ENCODE measurements at places on chromosomes 12 and 14.

DNA sequence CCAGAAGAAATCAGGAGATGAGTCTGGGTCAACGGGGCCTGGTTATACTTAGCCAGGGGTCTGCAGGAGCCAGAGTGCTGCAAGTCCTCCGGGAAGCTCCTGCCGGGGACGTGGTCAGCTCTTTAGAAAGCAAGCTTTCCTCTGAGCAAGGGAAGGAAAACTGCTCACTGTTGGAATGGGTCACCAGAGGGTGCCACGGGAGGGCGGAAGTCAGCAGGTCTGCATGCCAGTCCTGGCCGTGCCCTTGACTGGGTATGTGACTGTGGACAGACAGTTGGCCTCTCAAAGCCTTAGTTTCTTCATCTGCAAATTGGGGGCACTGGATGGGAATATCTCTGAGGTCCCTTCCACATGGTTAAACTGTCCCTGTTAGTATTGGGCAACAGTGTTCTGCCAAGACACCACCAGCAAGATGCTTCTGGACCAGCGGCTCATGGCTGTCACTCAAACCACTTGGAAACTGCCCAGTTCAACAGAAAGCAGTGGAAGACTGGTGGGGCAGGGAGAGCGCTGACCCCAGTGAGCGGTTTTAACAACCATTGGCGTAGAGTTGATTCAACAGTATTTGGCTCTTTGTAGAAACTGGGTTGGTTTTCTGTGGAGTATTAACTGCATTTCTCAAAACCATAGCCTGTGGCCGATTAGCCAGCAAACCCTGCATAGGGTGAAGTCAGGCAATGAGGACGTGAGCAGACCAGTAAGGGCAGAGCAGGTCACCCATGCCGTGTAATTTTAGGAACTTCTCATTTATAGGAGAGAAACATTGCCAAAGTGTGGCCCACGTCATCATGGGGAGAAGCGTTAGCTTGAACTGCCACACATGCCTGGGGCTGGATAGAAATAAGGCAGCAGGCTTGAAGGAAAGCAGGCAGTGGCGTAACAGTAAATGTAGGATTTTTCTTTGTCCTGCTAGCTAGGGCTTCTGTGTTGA lies 163.9 kb upstream of the PRMT8 start:
- DNase-seq: no peak

- no peak for DNase-seq
Measured at GRCh38 chr14:97921296-97921695, 1124.1 kb downstream of the VRK1 start.

- peak; percentile 10 for DNase-seq
Measured at GRCh38 chr12:11980115-11980514, 90.6 kb upstream of the BCL2L14 start.

DNA sequence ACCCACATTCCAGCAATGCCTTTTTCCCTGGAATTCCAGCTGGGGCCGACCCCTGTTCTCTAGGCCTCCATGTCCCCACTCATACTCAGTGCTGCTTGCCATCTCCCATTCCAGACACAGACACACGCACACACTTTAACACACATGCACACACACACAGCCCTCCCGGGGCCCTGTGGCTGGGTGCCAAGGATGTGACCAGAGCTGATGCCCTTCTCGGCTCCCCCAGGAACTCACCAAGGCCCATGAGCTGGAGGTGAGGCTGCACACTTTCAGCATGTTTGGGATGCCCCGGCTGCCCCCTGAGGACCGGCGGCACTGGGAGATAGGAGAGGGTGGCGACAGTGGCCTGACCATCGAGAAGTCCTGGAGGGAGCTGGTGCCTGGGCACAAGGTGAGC lies 4.3 kb downstream of the PLEKHG6 start:
- DNase-seq: no peak

- no peak for DNase-seq
Measured at GRCh38 chr12:44058366-44058765, 222.5 kb downstream of the TMEM117 start.

DNA sequence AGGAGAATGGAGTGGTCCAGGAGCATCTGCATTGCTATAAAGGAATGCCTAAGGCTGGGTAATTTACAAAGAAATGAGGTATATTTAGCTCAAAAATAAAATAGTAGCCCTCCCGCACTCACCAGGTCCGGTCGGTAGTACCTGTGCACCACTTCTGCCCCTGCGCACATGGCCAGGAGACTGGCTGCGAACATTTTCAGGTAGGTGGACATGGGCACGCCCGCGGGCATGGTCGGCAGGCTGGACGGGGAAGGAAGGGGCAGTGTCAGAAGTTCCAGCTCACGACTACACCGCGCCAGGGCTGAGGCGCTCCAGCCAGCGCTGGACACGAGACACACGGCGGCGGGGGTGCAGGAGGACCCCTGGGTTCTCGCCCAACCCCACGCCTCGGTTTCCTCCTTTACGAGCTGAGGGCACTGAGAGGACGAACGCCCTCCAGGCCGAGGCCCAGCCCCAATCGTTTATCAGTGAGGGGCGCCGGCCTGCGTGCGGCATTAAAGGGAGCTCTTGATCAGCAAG lies 9.1 kb upstream of the TDG start:
- DNase-seq: no peak

GRCh38 chr14:58078471-58078870 lies 73.5 kb downstream of the ARMH4 start:
- no peak for DNase-seq

DNA sequence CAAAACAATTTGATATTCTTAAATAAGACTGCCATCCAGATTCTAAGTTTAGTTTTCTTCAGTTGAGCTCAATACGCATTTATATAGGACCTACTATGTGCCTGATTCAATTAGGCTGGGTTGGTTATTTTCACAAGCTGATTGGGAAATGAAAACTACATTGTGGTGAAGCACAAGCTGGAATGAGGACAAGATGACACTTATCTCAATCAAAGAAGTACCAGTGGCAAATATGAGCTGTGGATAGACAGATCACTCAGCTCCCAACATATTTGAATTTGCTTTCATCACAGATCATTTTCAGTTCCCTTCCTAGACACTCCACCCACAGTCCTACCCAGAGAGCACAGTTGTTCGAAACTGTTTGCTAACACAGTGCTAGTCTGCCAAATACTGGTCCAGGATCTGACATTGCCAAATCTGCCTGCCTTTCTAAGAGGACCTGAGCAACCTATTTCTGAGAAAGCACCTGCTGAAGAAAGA lies 74.7 kb downstream of the LLPH start:
- DNase-seq: no peak

GRCh38 chr14:76936483-76936882 lies 92.0 kb downstream of the IRF2BPL start:
- DNase-seq: no peak

DNA sequence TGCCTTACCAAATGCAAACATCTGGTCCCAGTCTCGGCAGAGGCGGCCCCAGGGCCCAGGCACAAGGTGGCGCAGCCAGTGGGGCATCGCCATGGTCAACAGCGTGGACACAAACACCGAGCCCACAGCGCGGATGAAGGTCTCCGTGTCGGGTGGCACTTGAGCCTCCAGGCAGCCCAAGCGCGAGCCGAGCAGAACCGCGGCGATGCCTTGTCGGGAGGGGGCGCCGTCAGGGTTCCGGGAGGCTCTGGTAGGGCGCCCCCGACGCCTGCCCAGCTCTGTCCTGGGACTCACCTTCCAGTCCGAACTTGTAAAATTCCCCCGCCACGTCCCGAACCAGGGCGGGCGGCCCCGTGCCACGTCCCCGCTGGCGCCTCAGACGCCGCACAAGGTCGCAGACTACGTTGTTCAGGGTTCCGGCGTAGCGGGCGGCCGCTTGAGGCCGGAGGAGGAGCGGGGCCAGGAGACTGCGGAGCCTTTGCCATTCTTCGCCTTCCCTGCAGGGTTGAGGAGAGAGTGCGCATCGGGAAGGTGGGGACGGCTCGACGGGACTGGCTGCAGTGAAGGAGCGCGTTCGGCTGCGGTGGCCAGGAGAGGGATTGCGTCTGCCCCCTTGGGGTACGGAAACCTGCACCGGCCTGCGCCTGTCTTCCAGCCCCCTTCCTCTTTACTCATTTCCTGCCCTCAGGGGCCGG lies 1.7 kb downstream of the CYP27B1 start:
- DNase-seq: peak; percentile 53

DNA sequence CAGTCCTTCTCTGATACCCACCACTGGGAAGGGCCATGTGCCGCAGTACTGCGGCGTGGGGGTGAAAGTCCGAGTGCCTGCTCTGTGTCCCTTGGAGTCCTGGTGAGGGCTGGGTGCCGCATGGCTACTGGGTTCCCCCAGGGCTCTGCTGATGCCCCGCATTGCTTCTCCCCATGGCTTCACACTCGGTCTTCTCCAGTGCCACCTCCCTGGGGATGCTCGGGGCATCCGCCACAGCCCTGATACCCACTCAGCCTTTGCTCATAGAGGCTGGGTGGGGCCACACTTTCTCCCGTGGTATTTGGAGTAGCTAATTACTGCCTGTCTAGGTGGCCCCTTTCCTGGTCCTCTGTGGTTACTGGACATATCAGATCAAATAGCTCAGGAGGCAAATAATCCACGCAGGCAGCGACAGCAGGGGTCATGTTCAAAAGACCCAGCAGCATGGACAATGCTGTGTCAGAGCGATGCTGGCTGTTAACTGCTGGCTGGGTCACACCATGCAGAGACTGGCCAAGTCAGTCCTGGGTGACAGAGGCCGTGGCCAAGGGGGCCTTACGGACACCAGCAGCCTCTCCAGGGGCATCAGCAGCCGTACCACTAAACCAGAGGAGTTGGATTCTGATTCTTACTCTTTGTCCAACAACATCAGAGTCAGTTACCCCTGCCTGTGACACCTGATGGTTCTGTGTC lies 106.5 kb downstream of the ADGRD1 start:
- no peak for DNase-seq

- no peak for DNase-seq
Measured at GRCh38 chr14:50822501-50823042, 8.4 kb downstream of the NIN start.

DNA sequence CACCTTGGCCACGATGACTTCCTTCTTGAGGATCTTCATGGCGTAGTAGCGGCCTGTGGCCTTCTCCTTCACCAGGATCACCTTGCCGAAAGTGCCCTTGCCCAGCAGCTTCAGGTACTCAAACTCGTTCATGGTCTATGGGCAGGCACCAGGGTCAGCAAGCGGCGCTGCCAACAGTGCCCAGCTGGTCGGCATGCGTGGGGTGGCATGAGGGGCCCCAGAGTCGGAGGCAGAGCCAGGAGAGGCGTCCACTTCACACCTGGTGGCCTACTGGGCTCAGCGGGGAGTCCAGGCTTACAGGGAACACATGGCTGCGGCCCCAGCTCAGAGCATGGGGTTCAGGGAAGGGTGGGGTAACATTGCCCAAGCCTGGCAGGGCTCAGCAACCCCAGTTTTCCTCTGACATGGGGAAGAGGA lies 20.5 kb downstream of the AKT1 start:
- no peak for DNase-seq

DNA sequence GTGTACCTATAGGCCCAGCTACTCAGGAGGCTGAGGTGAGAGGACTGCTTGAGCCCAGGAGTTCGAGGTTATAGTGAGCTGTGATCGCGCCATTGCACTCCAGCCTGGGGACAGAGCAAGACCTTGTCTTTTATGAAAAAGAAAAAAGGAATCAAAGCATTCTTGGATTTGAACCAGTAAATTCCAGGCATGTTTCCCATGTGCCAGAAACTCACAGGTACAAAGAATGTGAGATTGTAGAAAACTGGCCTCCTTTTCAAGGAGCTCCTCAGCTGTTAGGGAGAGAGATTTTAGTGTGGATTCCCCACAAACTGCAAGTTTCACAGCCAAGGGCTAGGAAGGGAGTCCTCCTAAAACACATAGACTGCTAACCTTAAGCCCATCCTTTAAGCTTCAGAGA lies 95.0 kb downstream of the FOXN4 start:
- no peak for DNase-seq

GRCh38 chr12:15244341-15244740 lies 23.1 kb upstream of the RERG start:
- no peak for DNase-seq

DNA sequence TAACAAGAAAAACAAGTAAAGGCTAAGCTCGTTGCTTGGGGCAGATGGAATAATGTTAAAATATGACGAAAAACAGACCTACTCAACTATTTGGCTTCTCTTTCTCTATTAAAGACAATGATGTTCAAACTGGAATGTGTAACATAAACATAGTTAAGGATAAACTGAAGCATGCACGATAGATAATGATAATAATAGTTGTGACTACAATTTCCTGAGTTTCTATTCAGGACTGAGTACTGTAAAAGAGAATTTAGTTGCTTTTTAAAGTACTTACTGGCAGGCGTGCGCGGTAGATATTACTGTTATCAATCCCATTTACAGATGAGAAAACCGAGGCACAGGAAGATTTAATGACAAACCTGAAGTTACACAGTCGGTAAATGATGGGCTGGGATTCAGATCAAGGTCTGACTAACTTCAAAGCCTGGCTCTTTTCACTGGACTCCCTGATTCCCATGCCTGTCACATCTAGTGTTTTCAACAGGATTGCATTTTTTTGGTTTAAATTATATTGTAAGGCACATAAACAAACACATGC lies 103.0 kb downstream of the CRADD start:
- no peak for DNase-seq

DNA sequence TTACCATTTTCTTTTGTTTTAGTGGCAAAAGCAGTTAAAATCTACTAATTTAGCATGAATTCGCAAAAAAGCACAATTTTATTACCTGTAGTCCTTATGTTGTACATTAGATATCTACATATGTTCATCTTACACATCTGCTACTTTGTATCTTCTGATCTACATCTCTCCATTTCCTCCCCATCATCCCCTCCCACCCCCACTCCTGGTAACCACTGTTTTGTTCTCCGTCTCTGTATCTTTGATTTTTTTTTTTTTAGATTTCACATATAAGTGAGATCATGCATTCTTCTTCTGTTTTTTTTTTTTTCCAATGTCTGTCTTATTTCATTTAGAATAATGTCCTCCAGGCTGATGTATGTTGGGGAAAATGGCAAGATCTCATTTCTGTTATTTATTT lies 922.7 kb downstream of the VRK1 start:
- DNase-seq: peak; percentile 74
